ENCODE measurements at places on chromosomes 5 and 9.

- no peak for DNase-seq
These were observed 303.0 kb downstream of the CSNK1G3 start for GRCh38 chr5:123814801-123815470.

GRCh38 chr5:121967187-121967586 is 5.4 kb downstream of the SRFBP1 start:
- peak; percentile 52 for DNase-seq

DNA sequence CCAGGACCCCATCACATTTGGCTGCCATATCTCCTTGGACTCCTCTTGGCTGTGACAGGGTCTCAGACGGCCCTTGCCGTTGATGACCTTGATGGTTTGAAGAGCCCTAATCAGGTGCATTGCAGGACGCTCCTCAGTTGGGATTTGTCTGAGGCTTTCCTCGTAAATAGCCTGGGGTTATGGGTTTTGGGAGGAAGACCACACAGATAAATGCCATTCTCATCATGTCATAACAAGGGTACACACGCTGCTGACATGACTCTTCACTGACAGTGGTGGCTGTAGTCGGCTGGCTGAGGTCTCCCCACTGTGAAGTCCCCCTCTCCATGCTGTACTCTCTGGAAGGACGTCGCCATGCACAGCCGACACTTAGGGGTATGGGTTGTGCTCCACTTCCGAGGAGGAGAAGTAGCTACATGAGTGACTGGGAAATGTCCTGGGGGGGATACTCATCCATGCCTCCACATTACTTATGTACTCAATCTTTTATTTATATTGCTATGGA is 42.9 kb upstream of the SPTLC1 start:
- no peak for DNase-seq

DNA sequence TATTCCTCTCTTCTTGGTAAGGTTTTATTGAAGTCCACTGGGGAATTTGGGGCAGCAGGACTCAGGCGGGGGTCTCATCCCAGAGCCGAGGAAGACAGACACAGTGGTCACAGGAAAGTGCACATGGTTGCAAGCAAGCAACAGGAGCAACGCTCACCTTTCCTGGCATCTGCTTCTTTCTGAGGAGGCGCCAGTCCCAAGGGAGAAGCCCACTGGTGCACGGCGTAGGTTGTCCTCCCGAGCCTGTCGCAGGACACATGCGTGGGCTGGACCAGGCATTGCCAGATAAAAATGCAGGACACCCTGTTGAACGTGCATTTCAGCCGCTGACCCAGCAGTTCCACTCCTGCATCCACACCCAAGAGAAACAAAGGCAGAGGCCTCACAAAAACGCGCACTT is 72.4 kb upstream of the OLFM1 start:
- DNase-seq: no peak

DNA sequence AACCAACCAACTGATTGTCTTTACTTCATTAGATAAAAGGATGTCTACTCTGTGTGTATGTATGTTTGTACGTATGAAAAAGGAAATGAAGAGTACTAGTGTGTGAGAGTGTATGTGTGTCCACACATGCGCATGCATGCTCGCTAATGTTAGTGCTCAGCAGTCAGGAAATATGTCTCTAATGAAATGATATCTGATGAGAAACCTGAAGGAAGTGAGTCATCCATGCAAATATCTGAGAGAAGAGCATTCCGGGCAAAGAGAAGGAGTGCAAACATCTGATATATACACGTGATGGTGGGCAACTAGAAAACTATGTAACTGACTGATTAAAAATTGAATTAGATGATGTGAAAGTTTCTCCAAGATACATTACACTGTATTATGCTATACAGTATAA is 29.6 kb upstream of the UGCG start:
- no peak for DNase-seq

DNA sequence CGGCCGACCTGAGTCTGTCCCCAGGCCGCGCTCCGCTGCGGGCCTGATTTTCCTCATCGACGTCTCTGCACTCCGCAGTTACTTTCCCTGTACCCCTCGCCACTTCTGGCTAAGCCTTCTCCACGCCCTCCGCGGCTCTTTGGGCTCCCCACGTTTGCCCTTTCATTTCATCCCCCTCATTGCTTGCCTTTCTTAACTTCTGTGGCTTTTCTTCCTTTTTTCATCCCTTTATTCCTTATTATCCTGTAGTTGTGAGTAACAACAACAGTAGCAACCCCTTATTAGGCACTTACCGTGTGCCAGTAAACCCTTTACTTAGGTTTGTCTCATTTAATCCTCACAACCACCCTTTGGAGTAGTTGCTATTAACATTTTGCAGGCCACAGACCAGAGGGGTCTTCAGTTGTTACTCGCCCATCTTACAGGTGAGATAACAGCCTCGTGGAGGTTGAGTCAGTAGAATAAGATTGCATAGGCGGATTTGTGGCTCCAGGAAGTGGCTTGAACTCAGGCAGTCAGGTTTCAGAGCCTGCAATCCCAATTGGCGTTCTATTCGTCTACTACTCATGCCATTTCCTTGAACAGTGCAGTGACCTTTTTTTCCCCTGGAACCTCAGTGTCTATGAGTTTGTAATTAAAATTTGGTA is 724 bp downstream of the TCERG1 start:
- peak; percentile 50 for DNase-seq

- no peak for DNase-seq
These were observed 124.1 kb upstream of the TBC1D2 start for GRCh38 chr9:98379572-98379971.

- no peak for DNase-seq
These were observed 68.2 kb downstream of the MFAP3 start for GRCh38 chr5:154107010-154107409.

GRCh38 chr5:139651853-139652787 is 4.0 kb downstream of the CXXC5 start:
- peak; percentile 88 for DNase-seq

GRCh38 chr5:44842496-44843282 is 33.9 kb downstream of the MRPS30 start:
- DNase-seq: peak; percentile 33

GRCh38 chr9:91118704-91119025 is 243.1 kb downstream of the AUH start:
- DNase-seq: no peak

- DNase-seq: peak; percentile 84
These were observed 93.6 kb upstream of the PITX1 start for GRCh38 chr5:135127439-135128240.

GRCh38 chr9:77018969-77019235 is 553 bp upstream of the FOXB2 start:
- no peak for DNase-seq

- no peak for DNase-seq
These were observed 36.0 kb downstream of the PRDM6 start for GRCh38 chr5:123124859-123125595.

DNA sequence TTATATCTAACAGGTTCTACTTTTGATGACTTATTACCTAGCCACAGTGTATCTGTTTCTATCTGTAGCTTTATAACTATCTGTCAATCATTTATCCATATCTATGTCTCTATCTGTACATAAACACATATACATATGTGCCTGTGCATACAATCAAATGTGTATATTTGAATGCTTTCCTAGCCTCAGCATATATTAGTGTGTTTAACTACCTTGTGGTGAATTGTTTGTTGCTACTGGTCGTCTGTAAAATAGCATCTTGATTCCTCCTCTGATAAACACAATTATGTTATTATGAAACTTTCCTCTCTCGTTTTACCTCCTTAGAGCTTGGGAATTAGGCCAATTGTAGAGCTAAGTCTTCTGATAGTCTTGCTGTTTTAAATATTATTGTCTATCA is 44.4 kb downstream of the PARP8 start:
- DNase-seq: no peak

- DNase-seq: no peak
These were observed 10.5 kb downstream of the CLTB start for GRCh38 chr5:176405656-176406435.

DNA sequence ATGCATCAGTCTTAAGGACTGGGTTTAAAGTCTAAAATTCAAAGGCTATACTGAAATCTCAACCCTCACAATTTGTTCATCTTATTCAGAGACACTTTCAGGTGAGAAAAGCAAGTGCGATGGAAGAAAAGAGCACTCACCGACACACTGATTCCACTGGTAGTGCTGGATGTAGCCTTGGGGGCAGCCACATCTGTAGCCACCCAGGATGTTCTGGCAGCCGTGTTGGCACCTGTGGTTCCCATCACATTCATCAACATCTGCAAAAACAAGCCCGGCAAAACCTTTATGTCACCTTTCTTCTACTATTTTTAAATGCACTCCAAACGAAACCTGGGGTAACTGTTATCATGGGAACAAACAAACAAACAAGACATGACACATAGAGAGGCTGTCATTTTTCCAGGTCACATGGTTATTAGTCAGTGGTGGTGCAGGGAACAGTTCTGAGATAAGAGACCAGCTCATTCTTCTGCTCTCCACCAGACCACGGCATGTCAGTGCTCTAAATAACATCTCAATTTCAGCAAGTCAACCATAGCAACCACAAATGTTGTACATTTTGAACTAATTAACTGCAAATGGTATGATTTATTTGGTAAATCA is 188.4 kb downstream of the SLC12A2 start:
- no peak for DNase-seq

GRCh38 chr5:124866355-124867136 is 120.1 kb upstream of the ZNF608 start:
- no peak for DNase-seq

DNA sequence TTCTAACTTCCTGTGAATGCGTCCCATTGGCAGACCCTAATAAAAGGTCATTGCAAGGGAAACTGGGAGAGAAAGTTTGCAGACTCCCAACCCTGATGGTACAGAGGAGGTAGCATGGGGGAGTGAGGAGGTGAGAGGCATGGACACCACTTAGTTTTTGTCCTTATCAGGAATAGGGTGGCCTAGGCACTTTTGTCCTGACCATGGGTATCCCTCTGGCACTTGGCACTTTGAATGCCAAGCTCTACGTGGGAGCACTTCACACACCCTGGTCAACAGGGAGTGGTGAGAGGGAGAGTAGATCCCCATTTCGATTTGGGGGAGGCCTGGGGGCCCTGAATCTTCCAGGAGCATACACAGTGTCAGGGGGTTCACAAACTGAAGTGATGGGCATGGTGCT is 75.6 kb upstream of the SH3PXD2B start:
- DNase-seq: no peak

GRCh38 chr5:139134906-139135305 is 63.3 kb downstream of the SIL1 start:
- no peak for DNase-seq

DNA sequence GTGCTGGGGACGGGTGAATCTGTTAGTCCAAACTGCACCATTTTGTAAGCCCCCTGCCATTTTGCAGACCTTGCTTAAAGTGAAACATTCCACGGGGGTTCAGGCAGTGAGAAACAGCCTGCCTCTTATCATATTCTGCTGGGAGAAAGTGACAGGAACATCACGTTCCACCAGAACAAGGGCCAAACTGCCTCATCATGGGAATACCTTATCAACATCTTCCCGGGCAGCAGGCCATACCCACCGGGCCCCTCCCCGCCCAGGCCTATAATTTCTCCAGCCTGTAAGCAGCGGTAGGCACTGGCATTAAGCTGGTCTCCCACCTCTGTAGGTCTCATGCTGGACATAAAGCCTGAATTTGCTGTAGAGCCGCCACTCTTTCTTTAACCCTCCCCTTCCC is 1.5 kb upstream of the CFAP77 start:
- no peak for DNase-seq

DNA sequence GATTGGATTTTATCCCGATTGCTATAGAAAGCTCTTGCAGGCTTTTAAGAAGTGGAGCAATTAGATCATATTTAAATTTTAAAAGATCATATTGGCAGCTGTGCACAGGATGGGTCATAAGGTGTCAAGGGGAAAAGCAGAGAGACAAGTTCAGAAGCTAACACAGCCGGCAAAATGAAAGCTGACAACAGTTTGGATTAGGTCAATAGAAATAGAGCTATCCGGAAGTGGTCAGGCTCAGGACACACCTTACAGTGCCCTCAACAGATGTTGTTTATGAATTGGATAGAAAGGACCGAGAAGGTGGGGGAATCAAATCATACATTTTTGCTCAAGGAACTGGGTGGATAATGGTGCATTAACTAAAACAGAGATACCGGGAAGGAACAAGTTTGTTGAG is 46.3 kb upstream of the MARCHF11 start:
- no peak for DNase-seq

GRCh38 chr9:33311953-33312352 is 21.6 kb downstream of the NFX1 start:
- no peak for DNase-seq

DNA sequence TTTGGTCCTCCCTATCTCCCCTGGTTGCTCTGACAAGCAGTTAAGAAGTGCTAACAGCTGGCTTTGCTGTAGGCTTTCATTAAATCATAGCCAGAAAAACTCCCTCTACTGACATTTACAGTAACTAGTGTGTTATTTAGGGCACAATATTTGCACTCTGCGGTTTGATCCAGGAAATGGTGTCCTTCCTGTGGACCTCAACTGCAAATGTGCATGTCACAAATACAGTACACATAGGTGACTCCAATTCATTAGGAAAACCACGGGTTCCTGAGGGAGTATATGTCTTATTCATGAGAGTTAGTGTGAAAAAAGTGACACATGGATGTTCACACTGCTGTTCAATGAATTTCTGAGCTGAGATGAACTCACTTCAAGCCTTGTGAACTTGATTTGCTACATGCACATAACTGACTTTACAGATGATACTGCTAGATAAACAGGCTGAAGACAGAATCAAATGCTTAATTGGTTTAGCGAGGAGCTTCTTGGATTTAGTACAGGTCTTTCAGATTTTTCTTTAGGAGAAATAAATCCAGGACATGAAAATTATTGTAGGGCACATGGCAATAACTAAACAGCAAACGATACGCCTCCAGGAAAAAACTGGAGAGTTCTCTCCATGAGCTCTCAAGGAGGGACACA is 281.5 kb downstream of the EFNA5 start:
- peak; percentile 8 for DNase-seq

GRCh38 chr9:77304543-77304942 is 127.2 kb downstream of the VPS13A start:
- DNase-seq: no peak

GRCh38 chr5:33338336-33339110 is 102.2 kb upstream of the TARS1 start:
- no peak for DNase-seq

DNA sequence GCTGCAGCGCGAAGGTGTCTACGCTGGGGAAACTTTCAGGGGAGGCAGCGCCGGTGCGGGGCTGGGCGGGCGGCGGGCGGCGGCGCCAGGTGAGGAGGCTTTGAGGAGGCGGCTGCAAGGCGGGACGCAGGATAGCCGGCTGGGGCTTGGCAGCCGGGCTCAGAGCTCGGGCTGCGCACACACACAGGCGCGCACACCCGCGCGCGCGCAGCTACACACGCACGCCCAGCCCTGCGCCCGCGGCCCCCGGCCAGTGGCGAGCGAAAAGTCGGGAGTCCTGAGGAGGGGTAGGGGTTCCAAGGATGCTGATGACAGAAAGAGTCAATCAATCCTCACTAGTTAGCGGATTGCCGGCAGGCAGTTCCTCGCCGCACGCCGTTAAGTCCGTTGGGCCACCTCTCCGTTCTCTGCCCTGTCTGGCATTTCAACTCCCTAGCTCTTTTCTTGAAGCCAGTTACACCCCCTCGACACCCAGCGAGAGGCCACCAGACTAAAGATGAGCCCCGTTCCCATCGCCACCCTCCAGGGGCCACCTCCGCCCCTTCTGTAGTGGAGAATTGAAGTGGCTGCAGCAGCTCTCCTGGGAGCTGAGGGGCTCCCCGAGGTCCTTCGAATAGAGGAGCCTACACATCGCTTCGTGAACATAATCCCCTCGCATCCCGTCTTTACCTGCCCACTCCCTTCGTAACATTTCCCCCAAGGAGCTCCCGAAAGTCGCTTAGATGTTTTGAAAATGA is 1640.3 kb upstream of the C9orf72 start:
- DNase-seq: no peak

GRCh38 chr5:119285070-119285916 is 70.5 kb upstream of the TNFAIP8 start:
- DNase-seq: peak; percentile 27

All from ACHN (cell line).